ENCODE measurements at places on chromosomes 6 and 20. TPM values are rescaled to one million over a fixed set of nuclear protein-coding genes. Genes with fewer than 3 reads are reported as not detected.

GRCh38 chr6:25699649-25700048 is 47.6 kb downstream of the SCGN start:
- DNase-seq, result no peak

The TAF4 gene
- polyA plus RNA-seq, result 14.1 TPM

The SPEF1 gene
- polyA plus RNA-seq, result 2.5 TPM

The TCP1 gene
- 294 TPM for polyA plus RNA-seq

- DNase-seq, result no peak
Observed at GRCh38 chr6:22025468-22026163, 271.2 kb downstream of the PRL start.

The CNR1 gene
- polyA plus RNA-seq, result 0.89 TPM

- no peak for DNase-seq
Observed at GRCh38 chr20:2698912-2699311, 6.3 kb downstream of the EBF4 start.

- no peak for DNase-seq
Observed at GRCh38 chr20:62617711-62618483, 24.4 kb upstream of the SLCO4A1 start.

The SH3BGRL2 gene
- polyA plus RNA-seq, result 31.3 TPM

- DNase-seq, result no peak
Observed at GRCh38 chr6:18261877-18262276, 2.5 kb downstream of the DEK start.

GRCh38 chr6:135411339-135411738 is 86.2 kb downstream of the AHI1 start:
- no peak for DNase-seq

DNA sequence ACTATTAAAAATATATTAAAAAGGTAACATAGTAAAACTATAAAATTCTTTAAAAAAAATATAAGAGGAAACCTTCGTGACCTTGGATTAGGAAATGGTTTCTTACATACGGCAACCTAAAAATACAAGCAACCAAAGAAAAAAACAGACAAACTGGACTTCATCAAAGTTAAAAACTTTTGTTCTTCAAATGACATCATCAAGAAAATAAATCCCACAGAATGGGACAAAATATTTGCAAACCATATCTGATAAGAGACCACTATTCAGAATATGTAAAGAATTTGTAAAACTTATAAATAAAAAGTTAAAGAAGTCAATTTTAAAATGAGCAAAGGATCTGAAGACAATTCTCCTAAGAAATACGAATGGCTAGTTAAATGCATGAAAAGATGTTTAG is 110.0 kb downstream of the ATG5 start:
- no peak for DNase-seq

GRCh38 chr6:134994431-134994830 is 44.5 kb upstream of the ALDH8A1 start:
- DNase-seq, result no peak

The BNIP5 gene
- polyA plus RNA-seq, result 0.09 TPM

DNA sequence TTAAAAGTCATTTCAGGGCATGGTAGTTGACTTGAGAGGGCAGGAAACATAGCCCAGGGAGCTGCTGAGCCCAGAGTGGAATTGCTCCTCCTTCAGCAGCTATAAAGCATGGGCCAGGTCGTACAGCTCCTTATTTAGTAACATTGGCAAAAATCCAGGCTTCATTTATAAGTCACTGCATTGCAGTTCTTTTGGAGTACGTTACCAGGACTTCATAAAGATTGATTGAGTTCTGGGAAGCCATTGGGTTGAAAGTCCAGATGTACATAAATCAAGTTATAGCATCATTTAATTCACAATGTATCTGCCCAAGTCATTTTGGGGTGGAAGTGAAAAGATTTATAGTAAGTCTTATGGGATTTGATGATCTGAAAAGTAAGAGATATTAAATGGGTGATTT is 53.0 kb upstream of the ANKEF1 start:
- no peak for DNase-seq

The SLC24A3 gene
- polyA plus RNA-seq, result 3.9 TPM

DNA sequence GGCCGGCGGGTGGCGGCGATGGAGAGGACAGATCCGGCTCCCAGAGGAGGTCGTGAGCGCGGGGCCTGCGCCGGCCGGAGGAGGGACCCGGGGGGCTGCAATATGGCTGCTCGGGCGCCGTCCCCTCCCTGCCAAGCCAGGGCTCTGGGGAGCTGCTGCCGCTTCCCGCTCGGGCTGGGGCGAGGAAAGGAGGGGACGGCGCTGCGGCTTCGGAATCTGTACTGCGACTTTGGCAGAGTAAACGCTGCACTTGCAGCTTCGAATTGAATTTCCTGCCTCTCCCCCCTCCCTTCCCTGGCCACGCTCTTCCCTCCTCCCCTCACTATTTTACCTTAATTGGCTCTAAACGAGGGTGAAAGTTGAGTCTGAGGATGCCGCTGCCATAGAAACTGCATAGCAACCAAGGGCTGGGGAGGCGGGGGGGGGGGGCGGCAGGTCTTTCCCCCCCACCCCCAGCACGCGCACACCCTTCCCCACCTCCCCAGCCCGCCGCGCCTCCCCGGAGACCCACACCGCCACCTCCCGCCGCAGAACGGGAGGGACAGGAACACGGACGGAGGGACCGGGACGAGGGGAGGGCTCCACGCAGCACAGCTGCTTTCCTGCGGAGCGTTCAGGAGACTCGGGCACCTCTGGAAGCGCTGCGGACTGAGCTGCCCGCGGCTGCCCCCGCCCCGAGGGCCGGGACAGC is 93.9 kb downstream of the RNASET2 start:
- DNase-seq, result no peak

DNA sequence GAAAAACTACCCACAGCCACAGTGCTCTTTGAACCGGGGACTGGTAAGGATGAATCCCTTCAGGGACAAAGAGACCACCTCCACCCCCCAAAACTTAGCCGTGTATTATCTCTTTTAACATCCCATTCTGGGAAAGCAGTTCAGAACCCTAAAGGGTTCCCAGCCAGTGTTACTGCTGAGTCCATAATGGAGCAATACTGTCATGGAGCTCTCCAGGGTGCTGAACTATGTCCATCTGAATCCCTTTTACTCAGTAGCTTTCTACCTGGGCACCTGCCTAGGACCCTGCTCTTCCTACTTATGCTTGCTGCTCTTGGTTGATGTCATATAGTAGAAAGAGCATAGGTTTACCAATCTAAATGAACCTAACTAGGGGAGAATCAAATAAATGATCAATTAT is 22.3 kb upstream of the SAYSD1 start:
- DNase-seq, result peak; percentile 69

The ROMO1 gene
- polyA plus RNA-seq, result 78.2 TPM

- no peak for DNase-seq
Observed at GRCh38 chr6:20427856-20428255, 26.2 kb downstream of the E2F3 start.

DNA sequence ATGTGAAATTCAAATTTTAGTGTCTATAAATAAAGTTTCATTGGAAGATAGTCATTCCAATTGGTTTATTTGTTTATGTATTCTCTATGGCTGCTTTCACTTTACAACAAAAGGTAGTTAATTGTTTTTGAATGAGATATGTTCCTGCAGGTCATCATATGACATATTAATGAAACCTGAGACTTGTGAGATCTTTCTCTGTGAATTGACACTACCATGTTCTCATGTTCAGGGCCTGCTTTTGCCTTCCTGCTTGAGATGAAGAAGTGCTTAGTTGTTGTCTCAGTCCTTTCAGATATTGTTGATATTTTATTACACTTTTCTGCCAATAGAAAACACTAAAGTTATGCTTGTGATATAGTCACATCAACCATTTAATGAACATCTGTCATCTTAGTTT is 132.5 kb downstream of the UTRN start:
- DNase-seq, result no peak

DNA sequence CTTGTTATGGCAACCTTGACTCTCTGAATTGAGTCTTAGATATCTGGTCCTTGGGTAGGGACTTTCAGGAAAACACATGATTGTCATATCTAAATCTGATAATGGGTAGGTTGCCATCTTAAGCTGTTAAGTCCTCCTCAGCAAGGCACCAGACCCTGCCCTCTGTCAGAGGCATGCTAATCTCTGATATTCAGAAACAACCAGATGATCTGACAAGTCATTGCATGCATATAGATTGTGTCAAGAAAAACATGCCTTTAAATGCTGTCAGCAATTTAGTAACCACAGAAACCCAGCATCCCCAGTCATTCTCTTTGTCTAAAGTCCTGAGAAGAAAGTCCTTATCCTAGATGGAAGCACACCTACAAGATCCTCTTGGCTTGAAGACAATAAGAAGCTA is 149.1 kb downstream of the EDN1 start:
- DNase-seq, result no peak

The EPB41L1 gene
- polyA plus RNA-seq, result 76.9 TPM

The LY6G5C gene
- polyA plus RNA-seq, result 5.6 TPM

- DNase-seq, result no peak
Observed at GRCh38 chr6:105094133-105094640, 85.6 kb downstream of the POPDC3 start.

- no peak for DNase-seq
Observed at GRCh38 chr6:163355426-163355991, 59.0 kb upstream of the QKI start.

The SLC22A23 gene
- 9.9 TPM for polyA plus RNA-seq

- DNase-seq, result no peak
Observed at GRCh38 chr6:155523821-155524651, 68.4 kb upstream of the NOX3 start.

DNA sequence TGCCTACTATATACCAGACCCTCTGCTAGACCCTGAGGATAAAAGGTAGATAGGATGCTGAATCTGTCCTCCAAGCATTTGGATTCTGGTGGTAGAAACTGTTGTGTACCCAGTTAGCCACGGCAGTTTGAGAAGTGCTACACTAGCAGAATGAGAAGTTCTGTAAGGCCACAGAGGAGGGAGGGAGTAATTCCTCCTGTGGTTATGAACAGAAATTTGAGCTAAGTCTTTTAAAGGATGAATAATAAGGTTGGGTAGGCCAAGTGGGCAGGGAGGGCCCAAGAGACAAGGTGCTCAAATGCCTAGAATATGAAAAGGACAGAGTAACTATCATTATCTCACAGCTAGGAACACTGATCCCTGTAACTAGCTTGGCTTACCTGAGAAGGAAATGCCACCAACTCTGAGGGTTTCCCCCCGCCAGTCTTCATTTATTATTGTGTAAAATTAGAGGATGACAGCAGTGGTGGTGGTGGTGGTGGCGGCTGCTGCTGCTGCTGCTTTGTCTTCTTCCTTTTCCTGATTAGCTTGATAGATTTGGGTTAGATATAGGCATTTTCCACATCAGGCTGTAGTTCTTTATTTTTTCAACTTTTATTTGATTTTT is 243.3 kb downstream of the PRL start:
- DNase-seq, result no peak

- no peak for DNase-seq
Observed at GRCh38 chr6:19999319-20000191, 162.4 kb downstream of the ID4 start.

DNA sequence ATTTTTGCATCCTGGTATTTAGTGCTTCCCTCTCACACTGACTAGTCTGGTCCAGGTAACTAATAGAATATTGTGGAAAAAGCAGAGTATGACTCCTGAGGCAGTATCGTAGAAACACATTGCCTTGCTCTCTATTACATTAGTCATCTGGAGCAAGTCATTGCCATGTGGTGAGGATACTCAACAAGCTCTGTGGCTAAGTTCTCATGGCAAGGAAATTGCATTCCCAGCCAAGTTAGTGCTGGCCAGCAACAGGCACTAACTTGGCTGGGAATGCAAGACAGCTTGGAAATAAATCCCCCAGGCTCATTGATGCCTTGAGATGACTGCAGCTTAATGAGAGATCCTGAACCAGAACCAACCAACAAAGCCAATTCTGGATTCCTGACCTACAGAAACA is 39.7 kb upstream of the HTR1B start:
- DNase-seq, result no peak

The MYL9 gene
- 331 TPM for polyA plus RNA-seq

GRCh38 chr6:158191761-158192160 is 23.6 kb downstream of the GTF2H5 start:
- no peak for DNase-seq

DNA sequence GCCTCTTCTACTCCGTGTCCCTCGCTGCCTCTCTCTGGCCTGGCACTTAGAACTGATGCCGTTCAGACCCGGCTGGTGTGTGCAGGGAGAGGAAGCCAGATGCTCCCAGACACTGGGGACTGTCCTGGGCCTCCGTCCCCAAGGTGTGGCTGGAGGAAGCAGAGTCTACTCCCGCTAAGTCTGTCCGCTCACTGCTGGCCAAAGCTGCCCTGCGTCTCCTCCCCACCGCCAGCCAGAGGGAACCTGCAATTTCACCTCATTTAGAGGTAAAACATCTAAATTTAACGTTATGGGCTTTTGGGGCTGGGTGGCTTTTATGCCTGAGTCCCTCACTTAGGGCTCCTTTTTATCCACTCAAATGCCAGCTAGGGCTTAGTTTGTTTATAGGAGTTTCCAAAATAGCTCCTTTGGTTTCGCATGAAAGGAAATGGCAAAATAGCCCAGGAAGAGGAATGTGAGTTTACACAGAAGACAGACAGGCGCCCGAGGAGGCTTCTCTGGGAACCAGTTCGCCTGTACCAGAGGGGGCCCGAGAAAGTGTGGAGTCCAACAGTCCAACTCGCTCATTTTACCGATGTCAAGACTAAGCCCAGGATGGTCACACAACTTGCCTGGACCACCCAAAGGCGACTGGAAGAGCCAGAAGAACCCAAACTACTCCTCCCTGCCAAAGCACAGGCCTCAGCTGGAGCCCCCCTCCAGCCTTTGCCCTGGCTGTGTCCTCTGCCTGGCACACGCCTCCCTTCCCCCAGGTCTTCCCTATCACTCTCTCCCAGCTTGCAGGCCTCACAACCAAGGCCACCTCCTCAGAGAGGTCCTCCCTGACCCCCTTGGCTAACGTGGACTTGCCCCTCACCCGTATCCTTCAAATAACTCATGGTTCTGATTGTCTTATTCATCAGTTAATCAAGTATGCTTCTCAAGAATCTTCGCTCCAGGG is 54.5 kb downstream of the RIPOR3 start:
- DNase-seq, result no peak

The WFDC5 gene
- polyA plus RNA-seq, result not detected

The BTNL2 gene
- polyA plus RNA-seq, result 1.1 TPM

DNA sequence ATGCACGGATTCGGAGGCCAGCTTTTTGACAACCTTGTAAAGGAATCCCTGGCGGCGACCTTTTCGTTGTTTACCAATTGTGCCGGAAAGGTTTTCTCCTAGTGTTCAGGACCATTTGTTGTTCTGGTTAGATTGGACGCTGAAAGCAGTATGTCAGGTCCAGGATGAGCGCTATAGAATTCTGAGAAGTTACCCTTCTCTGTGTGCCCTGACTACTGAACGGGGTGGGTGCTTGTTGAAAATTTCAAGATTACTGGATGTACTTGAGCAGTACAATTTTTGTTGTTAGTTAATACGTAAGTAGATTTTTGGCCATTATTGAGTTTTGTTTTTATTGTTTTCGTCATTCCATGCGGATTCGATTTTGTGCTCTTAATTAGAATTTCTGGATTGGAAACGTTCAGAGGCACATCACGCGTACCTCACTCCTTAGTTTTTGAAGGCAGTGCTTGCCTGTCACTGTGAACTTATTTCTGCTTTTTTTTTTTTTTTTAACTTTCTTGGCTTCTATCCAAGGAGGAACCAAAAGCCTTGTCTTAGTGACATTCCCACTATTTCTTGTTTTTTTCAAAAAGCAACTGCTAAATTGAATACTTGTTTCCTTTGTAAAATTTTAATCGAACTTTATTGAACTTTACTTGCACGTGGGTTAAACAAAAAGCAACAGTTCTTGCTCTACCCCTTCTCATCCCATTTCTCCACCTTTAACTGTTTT is 898 bp downstream of the XRN2 start:
- DNase-seq, result peak; percentile 15

The NOL7 gene
- polyA plus RNA-seq, result 88.6 TPM

Measured in left renal cortex interstitium (tissue), 4 donors.